ENCODE measurements at places on chromosomes 6 and 20.

- DNase-seq: peak; percentile 66
Measured at GRCh38 chr6:82364087-82365015, 734 bp downstream of the TPBG start.

- no peak for DNase-seq
Measured at GRCh38 chr6:133203344-133203697, 37.8 kb upstream of the EYA4 start.

- no peak for DNase-seq
Measured at GRCh38 chr20:64196847-64197306, 32.6 kb downstream of the MYT1 start.

DNA sequence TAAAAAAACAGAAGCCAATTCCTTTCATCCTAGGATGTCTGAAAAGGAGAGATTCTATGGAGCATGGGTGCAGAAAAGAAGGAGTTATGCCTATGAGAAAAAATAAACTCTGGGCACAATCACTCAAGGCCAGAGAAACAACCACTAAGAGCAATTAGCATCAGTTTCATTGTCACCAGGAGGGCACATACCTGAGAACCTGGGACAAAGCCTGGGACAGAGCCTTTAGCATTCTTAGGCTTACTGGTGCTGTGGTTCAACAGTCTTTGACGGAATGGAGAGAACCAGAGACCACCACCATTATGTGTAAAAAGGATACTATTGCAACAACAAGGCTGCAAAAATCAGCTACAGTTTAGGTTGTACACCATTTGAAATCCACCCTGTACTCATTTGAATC is 29.4 kb upstream of the BCKDHB start:
- DNase-seq: no peak

GRCh38 chr20:14612391-14612790 is 275.0 kb upstream of the FLRT3 start:
- no peak for DNase-seq

DNA sequence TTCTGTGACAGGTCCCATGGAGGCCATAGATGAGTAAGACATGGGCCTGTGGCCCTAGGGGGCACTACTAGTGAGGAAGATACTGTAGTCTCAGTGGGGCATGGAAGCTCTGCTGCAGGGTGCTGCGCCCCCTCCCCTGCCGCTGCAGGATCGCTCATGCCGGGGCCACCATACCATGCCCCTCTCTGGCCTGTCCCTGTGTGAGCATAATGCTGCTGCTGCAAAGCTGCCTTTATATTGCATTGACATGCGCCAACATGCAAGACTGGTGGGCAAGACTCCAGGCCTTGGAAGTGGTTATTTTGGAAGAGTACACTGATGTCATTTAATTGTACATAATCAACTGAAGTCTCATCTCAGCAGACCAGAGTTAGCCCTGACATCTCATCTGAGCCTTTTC is 60.0 kb downstream of the TOX2 start:
- DNase-seq: peak; percentile 46

- DNase-seq: no peak
Measured at GRCh38 chr6:141513830-141514229, 618.9 kb upstream of the GJE1 start.

Measured in RWPE1 (cell line).